Fibroblast of mammary gland (primary cell): ENCODE measurements at places on chromosomes 11 and 22.

- DNase-seq = no peak
These were observed 2.2 kb downstream of the LMF2 start for GRCh38 chr22:50505276-50505775.

GRCh38 chr11:24593332-24593731 lies 96.5 kb downstream of the LUZP2 start:
- no peak for DNase-seq

DNA sequence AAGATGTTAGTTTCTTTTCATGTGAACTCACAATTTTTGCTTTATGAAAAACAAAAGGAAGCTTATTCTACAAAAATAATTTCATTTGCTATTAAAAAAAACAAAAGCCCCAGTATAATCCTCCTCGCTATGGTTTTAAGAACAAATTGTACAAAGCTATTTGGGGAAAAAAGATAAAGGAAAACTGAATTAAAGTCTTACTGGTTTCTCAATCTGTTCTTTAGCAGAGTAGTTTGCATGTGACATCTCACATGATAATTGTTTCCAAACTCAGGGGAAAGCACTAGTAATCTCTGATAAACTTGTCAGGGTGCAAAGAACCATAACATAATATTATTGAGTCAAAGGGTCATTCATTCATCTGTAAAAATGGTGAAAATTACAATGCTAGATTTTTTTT lies 2.9 kb upstream of the DDI1 start:
- DNase-seq = peak; percentile 15

DNA sequence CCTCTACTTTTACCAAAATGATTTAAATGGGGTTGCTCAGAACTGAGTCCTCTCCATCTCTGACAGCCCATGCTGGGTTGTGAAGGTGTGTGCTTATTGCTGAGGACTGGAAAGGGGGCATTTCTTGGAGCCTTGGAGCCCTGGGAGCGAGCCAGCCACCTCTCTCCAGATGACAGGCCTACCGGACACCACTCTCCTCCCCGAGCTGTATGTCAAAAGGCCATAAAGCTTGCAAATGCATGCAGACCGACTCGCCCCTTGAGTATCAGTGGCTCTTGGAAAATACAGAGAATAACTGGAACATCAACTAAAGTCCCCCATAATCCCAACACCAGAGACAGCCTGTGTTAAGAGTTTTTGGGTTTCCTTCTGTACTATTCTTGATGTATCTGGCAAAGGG lies 67.9 kb upstream of the PITPNB start:
- no peak for DNase-seq

- DNase-seq = no peak
These were observed 29.6 kb upstream of the CCDC134 start for GRCh38 chr22:41770715-41771468.

DNA sequence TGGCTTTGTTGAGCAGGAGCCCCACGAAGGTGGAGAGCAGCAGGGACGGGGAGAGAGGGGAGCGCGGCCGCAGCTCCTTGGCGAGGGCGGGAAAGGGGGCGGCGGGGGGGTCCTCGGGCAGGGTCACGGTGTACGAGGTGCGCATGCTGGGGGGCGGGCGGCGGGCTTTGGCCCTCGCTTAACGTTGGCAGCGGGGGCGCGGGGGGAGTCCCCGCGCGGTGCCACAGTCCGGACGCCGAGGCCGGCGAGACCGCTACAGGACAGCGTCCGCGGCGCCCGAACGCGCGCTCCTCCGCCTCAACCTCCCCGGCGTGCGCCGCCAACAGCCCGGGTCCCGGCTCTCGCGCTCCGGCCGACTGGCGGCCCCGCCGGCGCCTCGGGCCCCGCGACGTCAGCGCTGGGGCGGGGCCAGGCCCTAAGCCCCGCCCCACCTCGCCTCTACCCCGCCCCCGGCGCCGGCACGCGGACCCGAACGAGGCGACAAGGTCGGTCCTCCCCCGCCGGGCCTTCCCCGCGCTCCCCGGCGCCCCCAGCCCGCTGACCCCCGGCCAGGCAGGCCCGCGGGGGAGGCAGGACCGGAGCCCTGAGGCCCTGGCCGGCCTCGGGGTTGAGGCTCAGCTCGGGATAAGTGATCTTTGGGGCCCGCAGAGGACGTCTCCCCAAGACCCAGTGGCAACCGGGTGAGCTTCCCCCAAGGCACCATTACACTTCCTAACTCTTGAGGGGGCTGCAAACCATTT lies 17.5 kb downstream of the USP2 start:
- no peak for DNase-seq
